ENCODE measurements at places on chromosomes 11 and 22.

DNA sequence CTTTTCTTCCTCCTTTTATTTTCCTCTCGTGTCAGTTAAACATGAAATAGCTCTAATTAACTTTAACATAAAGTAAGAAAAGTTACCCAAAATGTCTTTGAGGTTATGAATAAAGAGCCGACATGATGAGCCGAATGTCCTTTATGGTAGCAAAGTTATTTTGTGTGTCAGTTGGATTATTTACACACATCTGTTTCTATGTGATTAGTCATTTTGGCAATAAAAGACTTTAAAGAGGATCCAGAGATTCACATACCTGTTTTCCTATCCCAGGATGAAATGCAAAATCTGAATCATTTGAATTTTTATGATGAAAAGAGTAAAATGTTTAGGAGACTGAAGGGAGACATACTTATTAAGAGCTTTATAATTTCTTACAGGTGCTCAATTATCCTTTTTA, 34.0 kb upstream of the TECTA start:
- no peaks in the 10 kb centered on the region for H3K36me3 ChIP-seq
- no peak overlapping the region for H3K4me3 ChIP-seq
- DNase-seq = no peak
- no peaks in the 10 kb centered on the region for H3K4me1 ChIP-seq
- H3K27ac ChIP-seq = no peak overlapping the region

GRCh38 chr11:8723711-8724110, 41.1 kb downstream of the RPL27A start:
- H3K27me3 ChIP-seq = no peaks in the 10 kb centered on the region
- no peak overlapping the region for H3K4me3 ChIP-seq
- H3K4me1 ChIP-seq = peaks cover 75% of the 10 kb centered on the region
- no peak for DNase-seq
- H3K36me3 ChIP-seq = peaks cover 14% of the 10 kb centered on the region

DNA sequence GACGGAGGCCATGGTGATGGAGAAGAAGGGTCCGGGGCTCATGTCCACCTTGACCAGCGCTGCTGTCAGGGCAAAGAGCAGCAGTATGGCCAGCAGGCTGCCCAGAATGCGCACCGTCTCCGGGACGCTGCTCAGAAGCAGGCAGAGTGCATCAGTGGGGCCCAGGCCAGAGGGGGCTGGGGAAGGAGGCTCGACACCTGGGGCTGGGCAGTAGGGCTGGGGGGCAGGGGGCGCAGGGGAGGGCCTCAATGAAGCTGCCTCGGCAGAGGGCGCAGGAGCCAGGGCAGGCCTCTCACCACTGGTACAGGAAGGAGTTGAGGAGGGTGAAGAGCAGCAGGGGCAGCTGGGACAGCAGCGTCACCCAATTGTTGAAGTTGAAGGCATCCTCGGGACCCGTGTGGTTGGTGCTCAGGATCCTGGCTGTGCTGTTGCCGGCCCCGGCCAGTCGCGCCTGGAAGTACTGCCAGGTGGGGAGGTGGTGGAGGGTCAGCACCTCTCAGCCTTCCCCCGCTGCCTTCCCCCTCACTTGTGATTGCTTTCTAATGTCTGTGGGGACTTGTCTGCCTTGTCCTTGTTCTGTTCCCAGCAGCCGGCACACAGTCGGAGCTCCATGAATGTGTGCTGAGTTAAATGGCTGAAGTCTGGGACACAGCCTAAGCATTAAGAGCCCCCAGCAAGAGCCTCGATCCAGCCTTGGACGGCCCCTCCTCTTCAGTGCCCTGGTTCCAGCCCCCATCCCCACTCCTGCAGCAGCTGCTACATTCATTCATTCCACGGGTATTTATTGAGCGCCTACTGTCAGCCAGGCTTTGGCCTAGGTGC, 2.3 kb downstream of the SLC29A2 start:
- no peak for DNase-seq
- peaks cover 5% of the 10 kb centered on the region for H3K4me1 ChIP-seq
- H3K27ac ChIP-seq = no peak overlapping the region
- peaks cover 9% of the 10 kb centered on the region for H3K27me3 ChIP-seq

GRCh38 chr11:17229481-17230152, 21.8 kb upstream of the PIK3C2A start:
- H3K4me3 ChIP-seq = no peak overlapping the region
- no peak for DNase-seq
- no peaks in the 10 kb centered on the region for H3K4me1 ChIP-seq
- H3K27ac ChIP-seq = no peak overlapping the region
- H3K27me3 ChIP-seq = no peaks in the 10 kb centered on the region

- H3K27me3 ChIP-seq = no peaks in the 10 kb centered on the region
- no peak overlapping the region for H3K27ac ChIP-seq
- no peak for DNase-seq
- H3K4me3 ChIP-seq = no peak overlapping the region
- no peaks in the 10 kb centered on the region for H3K36me3 ChIP-seq
- no peaks in the 10 kb centered on the region for H3K4me1 ChIP-seq
Observed at GRCh38 chr11:69353696-69354544, 60.0 kb downstream of the MYEOV start.

GRCh38 chr11:113645593-113646349, 60.3 kb downstream of the TMPRSS5 start:
- H3K27ac ChIP-seq = no peak overlapping the region
- no peaks in the 10 kb centered on the region for H3K27me3 ChIP-seq
- no peaks in the 10 kb centered on the region for H3K4me1 ChIP-seq
- DNase-seq = no peak
- H3K36me3 ChIP-seq = no peaks in the 10 kb centered on the region
- no peak overlapping the region for H3K4me3 ChIP-seq

- no peak overlapping the region for H3K4me3 ChIP-seq
- H3K4me1 ChIP-seq = no peaks in the 10 kb centered on the region
- no peaks in the 10 kb centered on the region for H3K27me3 ChIP-seq
- no peak overlapping the region for H3K27ac ChIP-seq
- no peaks in the 10 kb centered on the region for H3K36me3 ChIP-seq
Observed at GRCh38 chr11:82796998-82797961, 63.6 kb upstream of the FAM181B start.

DNA sequence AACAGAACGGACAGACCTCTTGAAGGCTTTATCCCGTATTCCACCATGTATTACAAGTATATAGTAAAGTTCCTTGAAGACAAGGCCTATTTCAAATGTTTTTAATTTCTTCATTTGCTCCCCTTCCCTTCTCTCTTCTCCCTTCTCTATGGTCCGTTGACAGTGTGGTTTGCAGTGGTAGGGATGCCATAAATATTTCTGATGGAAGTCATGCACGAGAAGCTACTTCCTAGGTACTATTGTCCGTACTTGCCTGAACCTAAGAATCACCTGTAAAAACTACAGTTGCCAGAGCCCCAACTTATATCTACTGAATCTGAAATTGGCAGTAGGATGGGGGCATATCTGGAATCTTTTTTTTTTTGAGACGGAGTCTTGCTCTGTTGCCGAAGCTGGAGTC, 2.8 kb downstream of the PISD start:
- H3K27ac ChIP-seq = no peak overlapping the region
- peaks cover 12% of the 10 kb centered on the region for H3K4me1 ChIP-seq
- H3K27me3 ChIP-seq = no peaks in the 10 kb centered on the region
- no peaks in the 10 kb centered on the region for H3K36me3 ChIP-seq
- no peak for DNase-seq
- H3K4me3 ChIP-seq = no peak overlapping the region

- H3K4me1 ChIP-seq = no peaks in the 10 kb centered on the region
- H3K4me3 ChIP-seq = no peak overlapping the region
- no peaks in the 10 kb centered on the region for H3K36me3 ChIP-seq
- DNase-seq = no peak
- no peaks in the 10 kb centered on the region for H3K27me3 ChIP-seq
Observed at GRCh38 chr11:79259800-79260199, 181.0 kb downstream of the TENM4 start.

GRCh38 chr22:36208914-36209313, 7.3 kb upstream of the APOL4 start:
- no peak overlapping the region for H3K27ac ChIP-seq
- no peak for DNase-seq
- H3K4me1 ChIP-seq = no peaks in the 10 kb centered on the region

- H3K4me1 ChIP-seq = no peaks in the 10 kb centered on the region
- no peak for DNase-seq
- no peaks in the 10 kb centered on the region for H3K27me3 ChIP-seq
- H3K27ac ChIP-seq = no peak overlapping the region
Observed at GRCh38 chr11:98003606-98004371, 1017.0 kb upstream of the CNTN5 start.

GRCh38 chr11:42770444-42771065, 541.2 kb upstream of the API5 start:
- no peak overlapping the region for H3K27ac ChIP-seq
- H3K36me3 ChIP-seq = no peaks in the 10 kb centered on the region
- peak; percentile 37 for DNase-seq
- no peaks in the 10 kb centered on the region for H3K27me3 ChIP-seq
- H3K4me3 ChIP-seq = no peak overlapping the region
- H3K4me1 ChIP-seq = no peaks in the 10 kb centered on the region

GRCh38 chr11:13487661-13488030, 8.2 kb downstream of the PTH start:
- H3K36me3 ChIP-seq = no peaks in the 10 kb centered on the region
- no peak overlapping the region for H3K4me3 ChIP-seq
- peak; percentile 3 for DNase-seq
- H3K27ac ChIP-seq = no peak overlapping the region
- H3K27me3 ChIP-seq = no peaks in the 10 kb centered on the region

Data from adrenal gland (tissue), 19 donors.